ENCODE measurements at places on chromosomes 12 and 14.
A peak's percentile ranks its signal among the peaks of the same experiment; 100 is the strongest.

DNA sequence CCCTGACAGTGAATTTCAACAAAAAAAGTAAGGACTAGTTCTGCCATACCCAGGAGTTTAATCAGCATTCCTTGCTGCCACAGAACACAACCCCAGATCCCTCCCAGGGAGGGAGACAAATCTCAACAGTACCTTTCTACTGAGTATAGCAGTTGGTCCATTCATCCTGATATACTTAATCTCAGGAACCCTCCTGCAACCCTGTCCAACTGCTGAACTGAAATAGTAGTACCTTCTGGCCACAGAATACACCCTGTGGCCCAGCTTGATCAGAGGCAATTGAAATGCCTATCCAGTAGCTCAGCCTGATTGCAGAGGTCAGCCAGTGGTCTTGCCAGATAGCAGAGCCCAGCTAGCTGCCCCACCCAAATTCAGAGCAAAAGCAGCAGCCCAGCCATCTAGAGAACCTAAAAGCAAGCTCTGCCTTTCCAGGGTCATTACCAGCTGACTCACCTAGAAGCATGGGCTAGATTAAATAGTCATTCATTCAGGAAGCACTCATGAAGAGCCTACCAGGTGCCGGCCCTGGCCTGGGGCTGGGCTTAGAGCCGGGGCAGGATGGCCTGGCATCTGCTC is 40.0 kb upstream of the RHOJ start:
- DNase-seq, result no peak

DNA sequence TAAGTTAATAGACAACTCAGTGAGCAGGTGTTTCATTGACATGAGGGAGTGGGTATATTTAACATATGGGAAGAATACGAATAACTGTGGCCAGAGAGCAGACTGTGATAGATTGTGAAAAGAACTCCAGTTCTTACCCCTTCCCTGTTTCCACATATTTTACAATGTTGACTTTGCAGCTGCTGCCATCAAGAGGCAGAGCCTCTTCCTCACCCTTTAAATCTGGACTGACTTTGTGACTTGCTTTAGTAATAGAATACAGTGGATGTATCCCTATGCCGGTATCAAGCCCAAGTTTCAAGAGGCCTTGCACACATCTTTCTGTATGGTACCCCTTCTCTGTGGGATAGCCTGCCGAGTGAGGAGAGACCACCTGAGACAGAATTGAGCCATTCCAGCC is 356.7 kb downstream of the ETNK1 start:
- no peak for DNase-seq

DNA sequence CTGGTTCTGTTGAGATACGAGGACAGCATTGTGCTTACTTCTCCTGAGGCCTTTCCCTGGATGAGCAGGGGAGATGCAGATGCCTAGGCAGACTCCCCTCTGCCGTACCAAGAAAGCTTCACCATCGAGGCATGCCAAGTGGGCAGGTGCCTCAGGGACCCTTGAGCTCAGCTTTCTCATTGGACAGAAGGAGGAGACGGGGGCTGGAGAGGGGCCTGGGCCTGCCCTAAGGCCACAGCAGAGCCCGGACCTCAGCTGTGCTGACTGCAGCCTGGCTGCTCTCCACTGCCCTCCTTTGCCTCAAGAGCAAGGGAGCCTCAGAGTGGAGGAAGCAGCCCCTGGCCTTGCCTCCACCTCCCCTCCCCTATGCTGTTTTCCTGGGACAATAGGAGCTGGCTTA is 23.4 kb downstream of the SERPINA1 start:
- no peak for DNase-seq

DNA sequence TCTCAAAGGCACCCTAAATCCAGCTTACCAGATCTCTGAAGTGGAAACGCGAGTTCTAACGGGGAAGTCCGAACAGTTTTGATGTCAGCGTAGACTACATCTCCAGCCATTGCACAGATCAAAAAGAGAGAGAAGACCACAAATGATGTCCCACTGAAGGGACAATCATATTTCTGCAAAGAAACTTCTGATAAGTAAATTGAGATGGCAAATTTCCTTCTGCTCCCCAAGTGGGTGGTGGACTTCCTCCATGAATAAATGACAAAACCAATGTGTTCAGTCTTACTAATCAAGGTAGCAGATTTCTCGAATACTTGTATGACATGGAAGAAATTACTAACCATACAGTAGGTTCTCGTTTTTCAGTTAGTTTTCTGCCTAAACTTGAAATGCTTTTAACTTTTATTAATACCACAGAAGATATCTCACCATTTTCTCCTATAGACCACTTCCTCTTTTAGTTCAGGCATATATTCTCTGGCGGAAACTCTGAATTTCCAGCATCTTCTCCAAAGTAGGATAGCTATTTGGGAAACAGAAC is at the start of gene CLECL1:
Gene CLECL1, minus strand, starts transcription at position 177 of the 541 bp plus-strand sequence.
- no peak for DNase-seq

DNA sequence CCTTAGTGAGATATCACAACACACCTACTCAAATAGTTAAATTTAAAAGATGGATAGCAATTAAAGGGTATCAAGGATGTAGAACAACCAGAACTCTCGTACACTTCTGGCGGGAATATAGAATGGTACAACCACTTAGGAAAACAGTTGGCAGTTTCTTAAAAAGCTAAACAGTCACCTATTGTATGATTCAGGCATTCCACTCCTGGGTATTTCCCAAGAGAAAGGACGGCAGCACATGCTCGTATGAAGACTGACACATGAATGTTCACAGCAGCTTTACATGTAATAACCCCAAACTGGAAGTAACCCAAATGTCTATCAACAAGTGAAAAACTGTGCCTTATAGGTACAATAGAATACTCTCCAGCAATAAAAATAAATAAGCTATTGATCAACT is 465.2 kb downstream of the VRK1 start:
- DNase-seq, result no peak

DNA sequence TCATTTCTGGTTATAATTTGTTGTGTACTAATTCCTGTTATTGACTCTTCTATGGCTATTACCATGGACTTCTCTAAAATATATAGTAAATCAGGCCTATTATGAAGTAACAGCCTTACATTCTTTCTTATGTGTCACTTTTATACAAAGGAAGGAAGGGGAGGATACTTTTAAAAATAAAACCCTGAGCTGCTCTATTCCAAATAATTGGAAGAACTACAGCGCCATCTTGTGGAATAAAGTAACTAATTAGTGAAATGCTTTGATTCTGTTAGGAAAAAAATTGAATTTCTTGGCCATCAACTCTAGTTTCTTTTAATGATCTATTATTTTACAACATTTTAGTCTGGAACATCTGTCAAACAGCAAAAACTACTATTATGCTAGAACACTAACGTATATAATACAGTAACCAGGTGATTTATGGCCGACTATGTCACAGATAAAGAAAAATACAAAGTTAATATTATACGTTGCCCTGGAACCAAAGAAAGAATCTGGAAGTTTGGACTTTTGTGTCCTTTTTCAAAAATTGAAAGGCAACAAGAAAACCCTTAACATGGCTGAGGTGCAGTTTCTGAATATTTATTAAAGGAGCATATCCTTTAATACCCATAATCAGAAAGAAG is 55.0 kb upstream of the NELL2 start:
- DNase-seq, result no peak

GRCh38 chr14:37138898-37139297 is 33.5 kb downstream of the SLC25A21 start:
- DNase-seq, result no peak

GRCh38 chr12:83074358-83074894 is 387.7 kb downstream of the TMTC2 start:
- no peak for DNase-seq

DNA sequence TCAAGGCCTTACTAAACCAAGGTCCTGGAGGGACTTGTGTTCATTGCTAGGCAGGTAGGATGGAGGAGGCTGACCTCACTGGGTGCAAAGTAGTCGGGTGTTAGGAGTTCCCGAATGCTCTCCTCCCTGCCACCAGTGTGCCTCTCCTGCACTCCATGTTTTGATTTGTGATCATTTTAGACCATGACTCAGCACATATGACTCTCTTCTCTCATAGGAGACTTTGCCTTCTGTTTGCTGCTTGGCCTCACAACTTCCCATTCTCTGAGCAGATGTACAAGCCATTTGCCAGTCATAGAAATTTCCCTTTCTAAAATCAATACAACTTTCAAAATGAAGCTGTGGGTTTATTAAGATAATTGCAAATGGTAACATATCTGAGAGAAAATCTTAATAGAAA is 46.6 kb upstream of the LRIG3 start:
- no peak for DNase-seq

- no peak for DNase-seq
These were observed 945 bp downstream of the HCAR1 start for GRCh38 chr12:122729583-122730214.

- no peak for DNase-seq
These were observed 26.0 kb upstream of the GLIPR1L2 start for GRCh38 chr12:75364919-75365318.

- DNase-seq, result no peak
These were observed 621.9 kb downstream of the LRFN5 start for GRCh38 chr14:42228611-42229010.

- no peak for DNase-seq
These were observed 1.2 kb downstream of the CRY1 start for GRCh38 chr12:107091989-107092641.

DNA sequence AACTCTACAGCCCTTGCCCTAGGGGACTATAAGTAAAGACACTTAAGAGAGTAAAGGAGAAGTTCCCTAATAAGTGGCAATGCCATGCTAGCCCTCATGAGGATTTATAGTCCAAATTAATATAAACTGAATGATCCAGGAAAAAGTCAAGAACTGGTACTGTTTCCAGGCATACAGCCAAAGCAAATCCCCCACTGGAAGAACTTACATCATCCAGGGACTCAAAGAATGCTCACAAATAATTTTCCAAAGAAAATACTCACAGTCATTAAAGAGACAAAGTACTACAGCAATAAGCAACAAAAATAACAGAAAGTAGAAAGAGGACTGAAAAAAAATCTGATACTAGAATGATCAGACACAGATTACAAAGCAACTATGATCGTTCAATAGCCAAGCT is 79.7 kb upstream of the RAP1B start:
- DNase-seq, result no peak

- peak; percentile 33 for DNase-seq
These were observed 178.6 kb downstream of the ADGRD1 start for GRCh38 chr12:131132118-131132892.

DNA sequence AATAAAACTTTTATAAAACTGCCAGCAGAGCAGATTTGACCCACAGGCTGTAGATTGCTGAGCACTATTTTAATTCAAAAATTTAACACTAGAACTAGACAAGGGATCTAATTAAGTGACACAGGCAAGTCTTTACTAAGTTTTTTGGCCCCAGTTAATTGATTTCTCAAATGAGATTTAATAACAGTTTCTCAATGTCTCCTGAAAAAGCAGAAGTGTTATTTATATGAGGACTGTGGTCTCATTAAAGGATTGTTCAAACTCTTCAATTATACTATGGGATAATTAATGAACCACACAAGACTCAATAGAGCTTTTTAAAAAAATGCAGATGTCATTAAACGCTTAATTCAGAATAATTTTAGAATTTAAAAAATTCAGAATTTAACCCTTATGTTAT is 1.9 kb downstream of the HEATR5A start:
- DNase-seq, result no peak

GRCh38 chr12:9099552-9100190 is 16.0 kb downstream of the A2M start:
- DNase-seq, result no peak

DNA sequence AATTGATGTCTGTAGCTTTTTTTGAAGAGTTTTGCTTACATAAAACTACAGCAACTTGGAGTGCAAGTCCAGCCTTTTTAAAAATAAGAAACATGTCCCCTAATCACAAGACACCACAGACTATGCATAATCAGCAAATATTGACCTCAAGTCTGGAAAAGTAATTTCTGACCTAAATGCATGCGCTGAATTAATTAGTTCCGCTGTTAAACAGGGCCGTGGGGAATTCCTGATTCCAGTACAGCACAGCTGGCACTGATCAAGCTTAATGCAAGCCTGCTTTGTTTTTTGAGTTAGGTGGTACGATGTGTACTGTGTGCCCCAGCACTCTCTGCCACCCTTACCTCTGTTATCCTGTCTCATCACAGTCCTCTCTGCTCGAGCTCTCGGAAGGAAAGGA is 9.2 kb downstream of the MLH3 start:
- no peak for DNase-seq

- no peak for DNase-seq
These were observed 123.6 kb downstream of the TSPAN9 start for GRCh38 chr12:3200814-3201233.

GRCh38 chr14:51276605-51277004 is 36.6 kb downstream of the TMX1 start:
- no peak for DNase-seq

- no peak for DNase-seq
These were observed 655.3 kb downstream of the SLC16A7 start for GRCh38 chr12:60251091-60251490.

DNA sequence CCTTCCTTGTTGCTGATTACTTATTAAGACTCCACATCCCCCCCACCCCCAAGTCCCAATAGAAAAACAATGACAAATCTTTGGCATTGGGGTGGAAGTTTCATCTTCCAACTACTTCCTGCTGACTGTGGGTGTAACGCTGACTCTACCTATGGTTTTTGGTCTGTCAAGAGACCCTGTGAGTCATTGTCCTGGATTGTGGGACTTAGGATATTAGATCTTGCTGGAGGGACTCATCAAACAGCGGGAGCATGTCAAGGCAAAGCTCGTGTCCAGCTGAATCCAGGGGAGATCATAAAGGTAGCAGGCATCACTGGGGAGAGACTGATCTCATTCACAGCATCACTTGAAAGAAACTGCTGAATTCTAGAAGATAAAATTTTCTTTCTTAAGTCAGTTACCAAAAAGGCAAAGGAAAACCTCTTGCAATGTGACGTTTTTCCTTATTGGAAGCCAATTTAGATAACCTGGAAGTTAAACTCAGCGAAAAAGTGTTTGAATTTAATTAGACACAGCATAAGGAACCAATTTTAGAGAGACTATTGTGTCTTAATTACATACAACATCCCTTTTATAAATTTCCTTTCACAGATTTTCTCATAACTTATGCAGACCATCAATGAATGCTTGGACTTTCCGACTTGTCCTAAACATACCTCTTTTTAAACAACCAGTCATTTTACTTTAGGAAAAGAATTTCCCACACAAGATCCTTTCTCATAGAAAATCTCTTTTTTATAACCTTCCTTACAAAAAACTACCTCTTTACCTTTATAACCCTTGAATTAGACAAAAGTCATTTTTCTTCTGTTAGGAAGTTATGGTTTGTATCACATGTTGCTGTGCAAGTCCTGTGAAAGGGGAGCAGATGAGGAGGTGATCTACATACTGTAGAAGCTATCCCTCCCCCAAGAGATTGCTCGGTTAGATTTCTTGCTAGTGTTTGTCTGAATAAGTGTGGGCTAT is 94.6 kb upstream of the SCAF11 start:
- DNase-seq, result no peak

DNA sequence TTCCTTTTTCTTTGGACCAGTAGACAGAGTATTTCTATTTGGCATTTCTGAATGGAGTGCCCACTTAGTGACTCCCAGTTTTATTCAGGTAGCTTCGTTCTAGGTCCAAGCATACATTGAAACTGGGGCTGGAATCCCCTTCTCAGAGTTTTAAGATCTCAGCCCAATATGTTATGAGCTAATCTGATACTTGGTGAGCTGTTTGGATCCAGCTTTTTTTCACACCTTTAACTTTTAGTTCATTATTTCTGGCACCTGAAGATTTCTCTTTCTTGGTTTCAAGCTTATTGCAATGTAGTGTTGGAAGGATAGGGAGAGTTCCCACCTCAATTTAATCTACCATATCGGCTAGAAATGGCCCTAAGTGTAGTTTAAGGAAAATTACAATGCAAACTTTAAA is 53.5 kb upstream of the CCDC198 start:
- DNase-seq, result no peak

GRCh38 chr12:131085125-131085815 is 131.6 kb downstream of the ADGRD1 start:
- no peak for DNase-seq

Measured in stimulated activated CD8-positive, alpha-beta memory T cell treated with anti-CD3 and anti-CD28 coated beads, Interleukin-4, amount 100 ng/mL, for 4 hours (primary cell).